ENCODE measurements at places on chromosomes 2 and 18.

- no peak for DNase-seq
These were observed 1757.9 kb upstream of the LRRTM1 start for GRCh38 chr2:82062463-82062862.

GRCh38 chr18:39788383-39788782 is 2166.7 kb upstream of the PIK3C3 start:
- no peak for DNase-seq

DNA sequence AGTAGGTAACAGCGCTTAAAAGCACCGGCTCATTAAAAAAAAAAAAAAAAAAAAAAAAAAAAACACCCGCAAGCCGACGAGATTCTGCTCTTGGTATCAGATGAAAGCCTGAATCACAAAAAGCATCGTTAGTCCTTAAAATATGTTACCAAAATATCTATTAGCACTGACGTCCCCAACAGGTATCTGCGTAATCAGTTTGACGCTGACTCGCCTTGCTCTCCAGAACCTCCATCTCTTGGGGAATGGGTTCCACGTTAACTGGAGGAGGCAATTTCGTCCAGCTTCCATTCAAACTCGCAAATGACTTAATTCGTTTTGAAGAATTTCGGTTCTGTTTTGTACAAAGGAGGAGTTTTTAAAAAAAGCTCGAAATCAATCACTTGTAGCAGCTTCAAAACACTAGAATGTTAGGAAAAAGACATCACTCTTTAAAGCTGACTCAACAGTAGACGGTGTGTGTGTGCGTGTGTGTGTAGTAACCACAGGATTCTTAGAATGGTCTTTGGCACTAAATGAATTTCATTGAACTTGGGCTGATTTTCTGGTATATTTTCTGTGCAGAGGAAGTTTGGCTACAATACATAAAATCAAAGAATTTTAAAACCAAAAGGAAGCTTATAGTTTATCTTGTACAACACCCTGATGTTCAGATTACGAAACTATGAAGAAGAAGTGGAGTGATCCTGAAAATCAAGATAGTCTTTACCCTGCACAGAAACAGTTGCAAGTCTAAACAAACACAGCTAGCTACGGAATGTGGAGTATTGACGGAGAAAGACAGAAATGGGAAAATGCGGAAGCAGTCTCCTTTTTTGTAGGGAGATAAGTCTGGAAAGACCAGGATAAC is 1.1 kb upstream of the PGAP1 start:
- DNase-seq = peak; percentile 95

GRCh38 chr2:166591226-166591625 is 97.2 kb upstream of the SCN7A start:
- DNase-seq = no peak

GRCh38 chr2:84755096-84755495 is 125.8 kb downstream of the TRABD2A start:
- no peak for DNase-seq

GRCh38 chr2:96308248-96308647 is 2.9 kb upstream of the SNRNP200 start:
- DNase-seq = no peak
